ENCODE measurements at places on chromosomes 12 and 14.

GRCh38 chr12:74945771-74946198 is 263.9 kb downstream of the KCNC2 start:
- DNase-seq: no peak

GRCh38 chr14:22282949-22283348 is 306.1 kb downstream of the DAD1 start:
- DNase-seq: no peak

DNA sequence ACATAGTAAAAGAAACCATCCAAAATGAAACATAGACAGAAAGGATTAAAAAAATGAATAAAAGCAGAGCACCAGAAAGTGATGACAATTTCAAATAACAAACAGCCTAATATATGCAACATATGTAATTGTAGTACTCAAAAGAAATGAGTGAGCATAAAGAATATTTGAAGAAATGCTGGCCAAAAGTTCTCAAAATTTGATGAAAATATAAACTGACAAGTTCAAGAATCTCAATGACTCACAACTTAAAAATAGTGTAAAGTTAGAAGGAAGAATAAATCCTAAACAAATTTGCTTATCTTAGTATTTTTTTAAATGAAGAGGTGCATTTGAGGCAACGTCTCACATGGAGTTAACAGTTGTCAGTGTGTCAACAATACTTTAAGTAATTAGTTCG is 498.9 kb downstream of the SLC6A15 start:
- no peak for DNase-seq

DNA sequence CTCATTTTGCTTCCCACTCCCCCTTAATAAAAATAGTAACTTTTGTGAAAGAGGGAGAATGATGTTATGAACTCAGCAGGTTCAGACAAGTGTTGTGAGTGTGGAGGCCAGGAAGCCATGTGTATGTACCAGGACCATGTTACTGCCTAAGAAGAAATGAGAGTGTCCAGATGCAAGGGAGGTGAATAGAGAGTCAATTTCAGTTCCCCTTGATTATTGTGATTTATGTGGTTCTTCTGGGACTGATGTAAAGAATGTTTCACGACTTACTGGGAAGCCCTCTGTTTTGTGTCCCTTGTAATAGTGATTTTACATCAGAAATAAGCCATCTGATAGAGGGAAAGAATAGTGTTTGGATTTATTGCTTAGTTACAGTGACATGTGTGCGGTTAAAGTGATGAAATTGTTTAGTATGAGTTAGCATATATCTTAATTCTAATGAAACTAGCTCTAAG is 32.5 kb downstream of the FBXO34 start:
- no peak for DNase-seq

- no peak for DNase-seq
Observed at GRCh38 chr14:23358553-23359166, 6.0 kb upstream of the SLC22A17 start.

DNA sequence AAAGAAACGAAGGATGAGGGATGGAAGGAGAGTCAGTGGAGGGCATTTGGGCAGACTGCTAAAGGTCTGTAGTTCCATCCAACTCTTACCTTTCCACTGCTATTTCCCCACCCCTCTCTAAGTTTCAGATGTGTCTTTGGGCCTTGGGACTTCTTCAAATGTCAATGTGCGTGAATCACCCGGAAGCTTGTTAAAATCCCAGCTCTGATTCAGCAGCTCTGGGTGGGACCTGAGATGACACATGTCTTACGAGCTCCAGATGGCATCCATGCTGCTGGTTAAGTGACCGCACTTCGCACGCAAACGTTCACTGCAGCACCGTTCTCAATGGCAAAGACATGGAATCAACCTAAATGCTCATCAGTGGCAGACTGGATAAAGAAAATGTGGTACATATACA is 309.9 kb downstream of the VRK1 start:
- no peak for DNase-seq

GRCh38 chr14:66152747-66153146 is 333.4 kb upstream of the CCDC196 start:
- DNase-seq: no peak

DNA sequence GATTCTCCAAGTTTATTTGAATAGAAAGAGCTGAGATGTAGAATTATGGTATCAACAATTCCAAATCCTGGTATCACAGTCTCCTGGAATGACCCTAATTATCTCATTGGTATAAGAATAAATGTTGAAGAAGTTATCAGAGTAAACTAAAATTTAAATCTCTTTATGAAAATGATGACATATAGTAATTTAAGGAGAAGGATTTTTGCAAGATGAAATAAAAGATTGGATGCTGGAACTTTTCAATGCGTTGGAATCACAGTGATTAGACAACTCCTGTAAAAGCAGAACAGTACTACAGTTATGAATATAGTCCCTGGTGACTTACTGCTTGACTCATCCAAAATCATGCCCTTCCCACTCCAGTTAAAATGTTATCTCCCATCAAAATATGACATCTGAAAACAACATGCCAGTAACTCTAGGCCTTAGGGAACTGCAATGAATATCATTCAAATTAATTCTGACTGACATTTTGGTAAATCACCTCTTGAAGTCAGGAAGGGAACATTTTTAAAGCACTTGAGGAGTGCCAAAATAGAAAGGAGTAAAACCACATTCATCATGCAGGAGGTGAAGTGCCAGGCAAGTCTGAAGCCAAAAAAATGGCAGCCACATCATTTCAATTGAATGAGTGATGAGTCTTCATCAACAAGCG is 197.8 kb upstream of the PRKD1 start:
- no peak for DNase-seq

DNA sequence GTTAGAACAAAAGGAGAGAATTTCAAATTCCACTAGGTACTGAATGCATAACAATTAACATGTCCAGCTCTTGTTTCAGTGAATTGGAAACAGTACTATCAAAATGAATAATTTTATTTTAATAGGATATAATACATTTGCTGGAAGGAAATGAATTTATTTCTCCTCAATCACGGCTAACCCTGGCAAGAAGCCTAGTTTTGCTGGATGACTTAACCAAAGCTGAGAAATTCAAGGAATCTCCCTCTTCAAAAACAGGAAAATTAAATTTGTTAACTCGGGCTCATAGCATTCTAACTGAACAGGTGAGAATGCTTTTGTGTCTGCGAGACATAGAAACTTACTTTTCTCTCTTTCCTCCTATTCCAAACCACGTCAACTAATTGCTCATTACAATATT is 163.5 kb upstream of the NEDD1 start:
- DNase-seq: no peak

DNA sequence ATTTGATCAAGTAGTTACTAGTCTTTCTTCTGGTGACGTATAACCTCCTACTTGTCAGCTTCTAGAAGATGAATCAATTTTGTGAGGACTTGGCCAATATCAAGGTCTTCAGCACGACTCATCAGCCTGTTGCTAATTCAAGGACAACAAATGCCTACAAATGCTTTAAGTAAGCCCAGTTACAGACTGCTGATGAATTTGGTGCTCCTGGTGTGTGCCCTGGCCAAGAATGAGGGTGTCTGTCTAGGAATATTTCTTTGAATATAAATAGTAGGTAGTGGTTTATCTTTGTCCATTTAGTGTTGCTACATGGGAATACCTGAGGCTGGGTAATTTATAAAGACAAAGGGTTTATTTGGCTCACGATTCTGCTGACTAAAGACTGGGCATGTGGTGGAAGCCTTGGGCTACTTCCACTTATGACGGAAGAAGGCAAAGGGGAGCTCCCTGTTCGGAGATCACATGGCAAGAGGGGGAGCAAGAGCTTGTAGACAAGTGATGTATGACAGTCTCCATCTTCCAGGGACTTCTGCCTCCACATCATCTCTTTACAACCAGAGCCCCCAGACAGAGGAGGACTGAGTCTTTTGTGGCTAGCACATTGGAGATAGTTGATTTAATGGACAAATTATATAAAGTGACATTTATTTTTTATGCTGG is 180.2 kb downstream of the CRADD start:
- no peak for DNase-seq

DNA sequence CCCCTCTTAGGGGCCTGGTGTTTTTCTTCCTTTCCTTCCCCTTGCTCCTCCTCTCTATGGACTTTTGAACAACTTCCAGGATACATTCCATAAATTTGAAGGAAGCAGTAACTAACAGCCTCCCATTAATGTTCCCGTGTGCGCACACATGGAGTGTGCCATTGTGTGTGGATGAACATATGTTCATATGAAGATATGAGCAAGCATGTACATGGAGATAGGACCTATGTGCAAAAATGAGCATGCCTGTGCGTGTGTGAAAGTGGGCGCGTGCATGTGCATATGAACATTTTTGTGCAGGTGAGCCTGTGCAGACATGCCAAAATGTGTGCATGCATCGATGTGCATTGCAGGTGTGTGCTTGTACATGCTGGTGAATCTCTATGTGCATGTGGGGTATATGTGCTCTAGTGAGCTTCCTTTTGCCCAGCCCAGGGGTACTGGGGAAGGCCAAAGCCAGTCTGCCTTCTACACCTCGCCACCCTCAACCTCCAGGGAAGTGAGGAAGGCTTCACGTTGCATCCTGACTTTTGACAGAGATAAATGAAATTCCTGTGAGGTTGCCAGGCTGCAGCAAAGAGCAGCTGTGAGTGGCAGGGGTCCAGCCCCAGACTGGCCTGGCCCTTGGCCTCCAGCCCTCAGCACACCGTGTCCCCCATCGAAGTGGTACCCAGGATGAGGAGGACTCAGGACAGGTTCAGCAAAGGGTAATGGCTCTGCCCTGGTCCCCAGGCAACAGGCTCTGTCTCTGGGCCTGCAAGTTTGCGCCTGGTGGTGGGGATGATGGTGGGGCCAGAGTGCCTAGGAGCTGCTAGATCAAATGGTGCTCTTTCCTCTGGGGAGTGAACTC is 21.1 kb upstream of the PGF start:
- DNase-seq: no peak

- DNase-seq: no peak
Observed at GRCh38 chr12:66190519-66191370, 1.7 kb downstream of the IRAK3 start.

- DNase-seq: no peak
Observed at GRCh38 chr12:108173160-108173559, 44.1 kb downstream of the WSCD2 start.

- no peak for DNase-seq
Observed at GRCh38 chr12:68953536-68953935, 20.6 kb upstream of the CPM start.

DNA sequence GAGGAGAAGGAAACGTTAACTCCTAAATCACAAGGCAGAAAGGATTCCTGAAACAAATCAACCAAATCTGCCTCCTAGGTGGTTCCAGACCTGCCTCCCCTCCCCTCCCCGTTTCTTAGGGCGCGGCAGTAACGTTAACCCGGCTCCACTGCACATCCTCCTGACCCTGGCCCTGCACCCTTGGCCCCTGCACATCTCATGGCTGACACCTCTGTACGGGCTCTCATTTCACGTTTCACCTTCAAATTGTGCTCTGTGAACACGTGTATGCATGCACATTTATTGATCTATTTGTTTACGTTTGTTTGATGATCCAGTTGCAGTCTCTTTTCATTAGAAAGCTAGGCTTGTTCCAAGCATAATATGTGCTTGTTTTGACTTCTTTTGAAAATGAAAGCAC is 358.1 kb downstream of the ADGRD1 start:
- no peak for DNase-seq

- DNase-seq: no peak
Observed at GRCh38 chr14:61997161-61997560, 234.9 kb downstream of the SNAPC1 start.

- DNase-seq: no peak
Observed at GRCh38 chr12:2306012-2306411, 253.2 kb downstream of the CACNA1C start.

DNA sequence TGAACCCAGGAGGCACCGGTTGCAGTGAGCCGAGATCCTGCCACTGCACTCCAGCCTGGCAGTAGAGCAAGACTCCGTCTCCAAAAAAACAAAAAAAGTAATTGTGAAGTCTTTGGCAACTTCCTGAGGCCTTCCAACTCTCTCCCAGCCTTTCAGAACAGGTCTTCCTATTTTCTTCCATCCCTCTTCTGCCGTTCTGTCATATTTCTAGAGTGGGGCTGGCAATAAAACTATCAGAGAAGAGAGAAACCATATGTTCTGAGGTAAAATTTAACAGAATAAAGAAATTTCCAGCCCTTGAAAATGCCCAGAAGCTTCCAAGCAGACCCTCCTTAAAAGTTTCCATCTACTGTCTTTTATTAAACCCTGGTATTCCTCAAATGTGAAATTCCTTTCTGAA is 100.4 kb downstream of the HMGA2 start:
- DNase-seq: no peak

DNA sequence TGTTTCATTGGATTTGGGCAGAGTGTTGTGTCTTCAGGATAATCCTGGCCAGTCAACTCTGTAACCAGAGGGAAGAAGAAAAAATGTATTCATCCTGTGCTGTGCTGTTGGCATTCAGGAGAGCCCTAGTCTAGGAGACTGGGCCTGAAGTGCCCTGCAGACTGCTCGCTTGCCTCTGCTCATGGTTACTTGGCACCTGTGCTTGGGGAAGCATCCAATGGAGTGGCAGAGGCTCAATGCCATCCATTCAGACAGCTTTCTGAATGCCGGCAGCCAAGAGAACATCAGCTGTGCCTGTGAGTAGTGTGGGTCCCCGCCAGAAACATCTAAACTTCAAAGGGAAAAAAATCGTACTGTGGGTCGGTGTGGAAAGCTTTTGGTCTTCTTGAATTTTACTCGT is 124.2 kb downstream of the SRGAP1 start:
- no peak for DNase-seq

DNA sequence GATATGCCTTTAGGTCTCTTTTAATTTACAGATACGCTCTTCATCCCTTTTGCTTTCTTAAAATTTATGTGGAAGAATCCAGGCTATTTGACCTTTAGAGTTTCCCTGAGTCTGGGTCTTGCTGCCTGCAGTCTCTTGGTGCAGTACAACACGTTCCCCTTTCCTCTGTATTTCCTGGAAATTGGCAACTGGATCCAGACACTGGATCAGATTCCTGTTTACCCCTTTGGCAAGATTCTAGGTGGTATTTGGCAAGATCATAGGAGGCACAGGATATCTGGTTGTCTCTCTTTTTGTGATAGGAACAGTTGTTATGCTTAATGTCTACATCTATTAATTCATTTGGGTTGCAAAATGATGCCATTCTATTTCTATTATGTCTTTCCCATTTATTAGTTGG is 187.8 kb upstream of the ARHGAP5 start:
- no peak for DNase-seq

DNA sequence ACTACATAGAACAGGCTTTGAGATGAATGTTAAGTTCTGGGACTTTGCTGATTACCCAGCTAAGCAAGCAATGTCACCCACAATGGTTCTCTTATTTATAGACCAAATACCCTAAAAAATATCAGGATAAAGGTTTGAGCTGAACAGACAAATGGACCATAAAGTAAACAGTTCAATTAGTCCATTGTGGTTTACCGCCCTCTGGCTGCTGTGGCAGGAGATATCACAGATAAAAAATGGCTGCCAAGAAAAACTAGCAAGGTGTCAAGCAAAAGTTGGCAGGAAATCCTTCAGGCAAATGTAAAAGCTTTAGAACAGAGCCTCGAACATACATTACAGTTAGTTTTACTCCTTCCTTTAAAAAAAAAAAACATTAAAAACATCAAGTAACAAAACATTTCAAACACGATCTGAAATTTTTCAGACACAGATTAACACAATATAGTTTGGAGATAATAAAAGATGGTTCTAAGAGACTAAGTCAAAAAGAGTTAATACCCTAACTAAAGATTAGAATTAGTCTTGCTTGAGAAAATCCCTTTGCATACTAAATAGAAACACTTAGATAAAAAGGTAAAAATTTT is 41.3 kb downstream of the MED13L start:
- DNase-seq: peak; percentile 48

GRCh38 chr14:100092832-100093231 is 27.6 kb downstream of the EVL start:
- no peak for DNase-seq

- peak; percentile 27 for DNase-seq
Observed at GRCh38 chr14:52987514-52987913, 36.7 kb upstream of the FERMT2 start.

- no peak for DNase-seq
Observed at GRCh38 chr12:78556651-78557050, 307.9 kb upstream of the SYT1 start.
